Endothelial cell of umbilical vein (primary cell): ENCODE measurements at places on chromosomes 16 and 17. TPM values are rescaled to one million over a fixed set of nuclear protein-coding genes. Genes with fewer than 3 reads are reported as not detected.

ZFP3 gene
- polyA plus RNA-seq, result 1.7 and 1.8 TPM in 2 replicates

NPB gene
- polyA plus RNA-seq, result 0.33 and 0.81 TPM in 2 replicates

GSG1L2 gene
- polyA plus RNA-seq, result not detected in 2 replicates

OXLD1 gene
- polyA plus RNA-seq, result 35.2 and 47.6 TPM in 2 replicates

CCDC154 gene
- polyA plus RNA-seq, result 0.13 and 0.65 TPM in 2 replicates

TM4SF5 gene
- not detected in 2 replicates for polyA plus RNA-seq

SLC5A11 gene
- 0.12 and 0.21 TPM in 2 replicates for polyA plus RNA-seq

ZCCHC14 gene
- polyA plus RNA-seq, result 9.5 and 10.1 TPM in 2 replicates

CD300C gene
- polyA plus RNA-seq, result not detected in 2 replicates

FMNL1 gene
- polyA plus RNA-seq, result 0.30 and 0.95 TPM in 2 replicates

ZNF624 gene
- polyA plus RNA-seq, result 0.68 and 0.77 TPM in 2 replicates

RHOT1 gene
- 22.1 and 28.8 TPM in 2 replicates for polyA plus RNA-seq

ZPBP2 gene
- not detected in 2 replicates for polyA plus RNA-seq

DNA sequence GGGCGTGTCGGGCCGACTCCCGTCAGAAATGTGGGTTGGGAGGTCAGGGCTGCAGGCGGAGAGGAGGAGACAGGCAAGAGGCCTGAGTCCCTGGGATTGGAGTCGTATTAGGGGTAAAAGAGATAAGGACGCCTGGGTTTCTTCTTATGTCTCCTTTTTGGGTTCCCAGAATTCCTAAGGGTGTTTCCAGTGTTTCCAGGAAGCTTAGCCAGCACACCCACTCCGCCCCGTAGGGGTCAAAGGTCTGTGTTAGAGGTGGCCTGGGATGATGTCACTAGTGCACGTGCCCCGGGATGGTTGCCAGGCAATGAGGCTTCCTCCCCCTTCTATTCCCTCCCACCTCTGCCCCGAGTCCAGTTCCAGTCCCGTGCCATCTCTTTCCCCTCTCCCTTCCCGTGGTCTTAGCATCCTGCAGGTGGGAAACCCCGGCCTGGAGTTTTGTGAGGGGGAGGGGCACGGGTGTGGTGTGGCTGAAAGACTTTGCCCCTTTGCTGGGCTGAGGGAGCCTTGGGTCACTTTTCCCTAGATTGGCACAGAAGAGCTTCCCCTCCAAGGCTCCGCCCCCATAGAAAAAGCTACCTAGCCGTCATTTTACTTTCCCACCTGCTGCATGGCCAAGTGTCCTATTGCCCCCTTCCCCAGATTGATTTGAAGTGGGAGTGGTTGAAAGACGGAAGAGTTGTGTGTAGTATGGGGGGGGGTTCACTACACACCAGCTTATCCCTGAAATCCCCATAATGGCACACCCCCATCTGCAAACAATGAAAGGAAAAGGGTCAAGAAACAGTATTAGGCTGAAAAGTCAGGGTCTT, 2.8 kb downstream of the KDM6B start:
- DNase-seq, result peak; percentile 92

- no peak for DNase-seq
These were observed 47.5 kb downstream of the BAHCC1 start for GRCh38 chr17:81442791-81443190.

DNA sequence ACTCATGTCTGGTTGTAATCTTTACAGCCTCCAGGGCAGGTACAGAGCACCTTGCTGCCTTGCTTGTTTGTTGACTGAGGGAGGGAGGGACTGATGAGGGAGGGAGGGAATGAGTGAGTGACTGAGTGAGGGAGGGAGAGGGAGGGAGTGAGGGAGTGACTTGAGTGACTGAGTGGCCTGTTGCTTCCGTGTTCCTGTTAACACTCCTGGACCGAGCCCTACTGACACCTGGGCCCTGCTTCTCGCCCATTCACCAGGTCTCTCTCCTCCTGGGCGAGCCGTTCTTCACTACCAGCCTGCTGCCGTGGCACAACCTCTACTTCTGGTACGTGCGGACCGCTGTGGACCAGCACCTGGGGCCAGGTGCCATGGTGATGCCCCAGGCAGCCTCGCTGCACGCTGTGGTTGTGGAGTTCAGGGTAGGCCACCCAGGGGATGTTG, 41.2 kb downstream of the PRMT7 start:
- DNase-seq, result no peak

- peak; percentile 74 for DNase-seq
These were observed 62.1 kb downstream of the RMI2 start for GRCh38 chr16:11407047-11407982.

GRCh38 chr17:574061-574460, 140.6 kb downstream of the VPS53 start:
- DNase-seq, result peak; percentile 83

DNA sequence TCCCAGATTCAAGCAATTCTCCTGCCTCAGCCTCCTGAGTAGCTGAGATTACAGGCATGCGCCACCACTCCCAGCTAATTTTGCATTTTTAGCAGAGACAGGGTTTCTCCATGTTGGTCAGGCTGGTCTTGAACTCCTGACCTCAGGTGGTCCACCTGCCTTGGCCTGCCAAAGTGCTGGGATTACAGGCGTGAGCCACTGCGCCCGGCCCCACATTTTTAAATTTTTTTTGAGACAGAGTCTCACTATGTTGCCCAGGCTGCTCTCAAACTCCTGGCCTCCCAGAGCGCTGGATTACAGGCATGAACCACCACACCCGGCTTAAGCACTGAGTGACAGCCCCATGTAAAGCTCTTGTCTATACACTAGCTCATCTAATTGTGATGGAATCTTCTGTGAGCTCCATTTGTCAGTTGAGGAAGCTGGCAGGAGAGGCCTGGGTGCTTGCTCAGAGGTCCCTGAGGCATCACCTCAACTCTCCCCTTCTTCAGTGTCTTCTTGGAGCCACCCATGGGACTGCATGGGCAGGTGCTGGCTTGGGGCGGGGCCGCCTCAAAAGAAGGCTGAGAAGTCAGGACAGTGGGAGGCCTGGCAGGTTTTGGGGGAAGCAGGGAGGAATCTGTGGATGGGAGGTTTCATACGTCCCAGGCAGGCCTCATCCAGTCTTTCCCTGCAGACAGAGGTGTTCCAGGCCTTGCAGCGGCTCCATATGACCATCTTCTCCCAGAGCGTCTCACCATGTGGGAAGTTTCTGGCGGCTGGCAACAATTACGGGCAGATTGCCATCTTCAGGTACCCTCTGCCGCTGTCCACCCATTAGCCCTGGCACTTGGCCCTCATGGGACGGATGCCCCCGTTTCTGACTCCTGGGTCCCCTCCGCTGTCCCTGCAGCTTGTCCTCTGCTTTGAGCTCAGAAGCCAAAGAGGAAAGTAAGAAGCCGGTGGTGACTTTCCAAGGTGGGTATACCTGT, 1.5 kb downstream of the THOC6 start:
- DNase-seq, result no peak

GRCh38 chr17:44079877-44080821, 9.6 kb downstream of the G6PC3 start:
- no peak for DNase-seq

GRCh38 chr17:42180411-42180921, 476 bp downstream of the KCNH4 start:
- DNase-seq, result no peak

GRCh38 chr17:13065032-13065431, 47.2 kb upstream of the ELAC2 start:
- no peak for DNase-seq

DNA sequence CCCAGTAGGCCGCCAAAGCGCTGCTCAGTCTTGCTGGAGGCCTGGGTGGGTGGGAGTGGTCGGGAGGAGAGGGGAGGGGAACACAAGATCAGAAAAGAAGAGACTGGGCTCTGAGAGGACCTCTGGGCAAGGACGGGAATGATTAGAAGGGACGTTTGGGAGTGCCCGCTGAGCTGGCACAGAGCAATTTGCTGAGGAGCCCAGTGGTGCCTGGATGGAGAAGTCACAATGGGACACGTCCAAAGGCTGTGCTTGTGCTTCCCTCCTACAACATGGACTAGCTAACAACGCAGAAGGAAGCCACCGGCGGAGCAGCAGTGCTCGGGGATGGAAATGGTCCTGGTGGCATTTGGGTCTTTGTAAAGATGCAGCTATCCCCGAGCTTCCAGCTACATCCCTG, 45.6 kb upstream of the CACNG4 start:
- no peak for DNase-seq

GRCh38 chr16:58096249-58096648, 32.9 kb downstream of the CFAP20 start:
- DNase-seq, result no peak

DNA sequence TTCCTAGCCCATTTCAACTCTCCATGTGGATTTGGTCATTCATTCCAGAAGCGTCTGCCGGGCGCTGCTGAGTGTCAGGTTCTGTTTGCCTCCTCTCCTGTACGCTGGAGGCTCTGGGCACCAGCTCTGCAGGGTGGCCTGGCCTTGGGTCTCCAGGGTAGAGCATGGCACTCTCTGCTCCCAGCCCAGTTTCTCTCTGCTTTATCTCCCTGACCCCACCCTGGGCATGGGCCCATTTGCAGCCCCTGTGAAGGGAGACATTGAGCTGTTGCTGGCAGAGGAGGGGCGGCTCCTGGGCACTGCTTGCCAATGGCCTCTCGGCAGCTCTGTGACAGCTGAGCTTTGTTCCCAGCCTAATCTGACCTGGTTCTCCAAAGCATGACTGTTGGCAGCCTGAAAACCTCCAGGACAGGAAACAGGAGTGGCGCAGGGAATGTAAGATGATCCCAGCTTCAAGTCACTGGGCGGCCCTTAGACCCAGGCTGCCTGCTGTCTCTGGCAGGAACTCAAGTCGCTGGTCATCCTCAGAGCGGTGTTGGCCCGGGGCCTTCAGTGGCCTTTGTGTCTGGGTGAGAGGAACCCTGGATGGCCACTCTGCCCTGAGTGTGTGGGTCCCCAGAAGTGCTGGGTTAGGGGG, 146.8 kb downstream of the SEC14L1 start:
- DNase-seq, result peak; percentile 39

DNA sequence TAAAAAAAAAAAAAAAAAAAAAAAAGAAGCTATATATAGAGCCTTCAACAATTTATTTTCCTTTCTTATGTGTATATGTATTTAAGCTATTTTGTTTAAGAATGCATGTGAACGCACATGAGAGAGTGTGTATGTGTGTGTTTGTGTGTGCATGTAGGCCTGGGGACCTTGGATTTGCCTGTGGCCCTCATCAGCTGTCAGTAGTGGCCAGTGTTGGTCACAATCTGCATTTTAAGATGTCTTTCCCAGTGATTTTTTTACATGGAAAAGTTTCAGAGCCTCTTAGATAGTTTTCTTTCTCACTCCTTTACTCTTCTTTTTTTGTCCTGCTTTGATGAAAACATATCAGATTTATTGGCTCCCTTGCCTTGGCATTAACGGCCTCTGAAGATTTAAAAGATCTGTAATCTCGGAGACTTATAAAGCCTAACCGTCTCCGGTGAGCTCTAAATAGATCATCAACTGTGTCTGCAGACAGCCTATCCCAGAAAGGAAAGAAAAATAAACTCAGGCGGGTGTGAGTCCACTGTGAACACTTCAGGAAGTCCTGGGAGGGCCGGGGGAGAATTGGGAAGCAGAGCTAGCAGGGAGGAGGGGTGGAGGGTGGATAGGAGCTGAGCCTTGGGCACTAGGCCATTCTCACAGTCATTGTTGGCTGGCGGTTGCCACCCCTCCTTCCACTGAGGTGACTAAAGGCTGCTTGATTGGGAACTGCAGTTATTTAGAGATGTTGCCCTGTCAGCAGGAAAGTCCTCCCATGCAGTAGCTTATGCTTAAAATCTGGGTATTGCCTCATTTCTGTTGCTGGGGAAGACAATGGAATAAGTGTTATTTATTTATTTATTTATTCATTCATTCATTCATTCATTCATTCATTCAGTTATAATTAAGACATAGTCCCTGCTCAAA, 86.8 kb downstream of the WWP2 start:
- DNase-seq, result peak; percentile 94

- no peak for DNase-seq
These were observed 7.3 kb upstream of the CPHXL start for GRCh38 chr16:75733305-75734211.

- no peak for DNase-seq
These were observed 99.8 kb downstream of the CPPED1 start for GRCh38 chr16:12703935-12704334.

- no peak for DNase-seq
These were observed 2.1 kb downstream of the KRT33B start for GRCh38 chr17:41367426-41368075.

DNA sequence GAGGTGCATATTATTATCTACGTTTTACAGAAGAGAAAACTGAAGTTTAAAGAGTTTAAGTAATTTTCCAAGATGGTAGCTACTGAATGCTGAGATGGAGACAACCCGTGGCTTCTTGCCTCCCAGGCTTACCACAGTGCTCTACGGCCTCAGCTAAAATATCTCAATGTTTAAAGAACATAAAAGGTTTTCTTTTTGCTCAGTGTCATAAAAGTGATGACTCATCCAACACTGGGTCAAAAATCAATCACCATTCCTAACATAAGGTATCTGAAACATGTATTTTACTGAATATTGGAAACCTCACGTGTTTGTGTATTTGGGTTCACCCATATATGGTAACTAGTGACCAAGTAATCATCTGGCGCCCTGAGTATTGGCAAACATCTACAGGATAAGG, 18.4 kb downstream of the ABCA9 start:
- DNase-seq, result no peak

- DNase-seq, result no peak
These were observed 3.7 kb downstream of the RNF157 start for GRCh38 chr17:76236603-76237002.

- DNase-seq, result no peak
These were observed 142.4 kb downstream of the CYLD start for GRCh38 chr16:50884066-50884860.

DNA sequence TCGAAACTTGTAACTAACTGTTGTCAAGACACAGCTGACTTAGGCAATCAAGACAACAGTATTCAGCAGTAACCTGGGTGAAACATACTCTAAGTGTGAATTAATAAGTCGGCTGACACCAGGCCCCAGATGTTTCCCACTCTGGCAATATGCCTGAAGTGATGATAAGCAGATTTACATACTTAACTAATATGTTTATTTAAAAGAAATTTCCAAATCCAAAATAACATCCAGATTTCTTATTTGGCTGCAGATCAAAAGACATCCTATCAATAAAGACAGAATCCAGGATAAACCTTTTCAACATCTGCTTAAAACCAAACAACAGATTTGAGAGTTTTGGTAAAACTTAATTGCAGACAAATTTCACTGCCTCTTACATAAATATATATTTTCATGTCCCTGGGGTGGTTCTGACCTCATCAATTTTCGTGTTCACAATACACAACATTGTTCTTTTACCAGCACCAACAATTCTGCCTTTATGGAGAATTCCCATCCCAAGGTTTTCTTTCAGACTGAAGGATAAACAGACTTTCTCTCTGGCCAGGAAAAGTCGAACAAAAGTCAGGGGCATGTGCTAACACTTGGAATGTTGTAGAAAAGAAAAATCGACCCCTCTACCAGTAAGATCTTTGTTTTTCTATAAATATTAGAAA, 45.1 kb upstream of the TOX3 start:
- DNase-seq, result no peak

- no peak for DNase-seq
These were observed 41.0 kb upstream of the ZNF469 start for GRCh38 chr16:88341551-88342290.

- DNase-seq, result no peak
These were observed 74.1 kb downstream of the SREBF1 start for GRCh38 chr17:17762744-17763105.

- no peak for DNase-seq
These were observed 17.6 kb upstream of the SP2 start for GRCh38 chr17:47878203-47879027.
